ENCODE measurements at places on chromosomes 16 and 17.

GRCh38 chr16:4097826-4098240 is 18.4 kb downstream of the ADCY9 start:
- no peak for DNase-seq

- no peak for DNase-seq
Observed at GRCh38 chr17:82458885-82459424, 414 bp downstream of the NARF start.

DNA sequence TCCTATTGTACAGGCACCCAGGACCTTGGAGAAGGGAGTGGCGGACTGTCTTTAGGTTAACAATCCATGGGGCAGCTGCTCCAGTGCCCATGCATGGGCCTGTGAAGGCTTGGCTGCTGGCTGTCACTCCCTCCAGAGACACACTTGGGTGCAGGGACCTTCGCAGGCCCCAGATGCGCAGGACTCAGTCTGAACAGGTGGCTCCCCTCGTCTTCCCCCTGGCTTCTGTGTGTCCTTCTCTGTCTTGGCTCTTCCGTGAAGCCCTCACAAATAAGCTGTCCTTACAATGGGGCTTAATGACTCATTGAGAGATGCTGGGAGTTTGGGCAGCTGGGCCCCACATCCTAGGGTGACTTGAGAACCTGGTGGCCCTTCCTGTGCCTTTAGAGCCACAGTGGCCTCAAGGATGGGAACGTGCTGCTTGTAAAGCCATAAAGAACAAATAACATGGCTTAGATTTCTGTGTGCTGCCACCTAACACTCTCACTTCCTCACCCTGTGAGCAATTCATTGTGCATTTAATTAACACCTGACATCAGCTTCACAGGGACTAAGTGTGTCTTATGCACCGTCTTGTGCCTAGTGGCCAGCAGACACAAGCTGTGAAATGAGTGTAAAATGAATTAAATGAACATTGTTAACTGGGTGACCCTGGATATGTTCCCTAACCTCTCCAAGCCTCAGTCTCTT is 340.7 kb downstream of the SNX29 start:
- no peak for DNase-seq

DNA sequence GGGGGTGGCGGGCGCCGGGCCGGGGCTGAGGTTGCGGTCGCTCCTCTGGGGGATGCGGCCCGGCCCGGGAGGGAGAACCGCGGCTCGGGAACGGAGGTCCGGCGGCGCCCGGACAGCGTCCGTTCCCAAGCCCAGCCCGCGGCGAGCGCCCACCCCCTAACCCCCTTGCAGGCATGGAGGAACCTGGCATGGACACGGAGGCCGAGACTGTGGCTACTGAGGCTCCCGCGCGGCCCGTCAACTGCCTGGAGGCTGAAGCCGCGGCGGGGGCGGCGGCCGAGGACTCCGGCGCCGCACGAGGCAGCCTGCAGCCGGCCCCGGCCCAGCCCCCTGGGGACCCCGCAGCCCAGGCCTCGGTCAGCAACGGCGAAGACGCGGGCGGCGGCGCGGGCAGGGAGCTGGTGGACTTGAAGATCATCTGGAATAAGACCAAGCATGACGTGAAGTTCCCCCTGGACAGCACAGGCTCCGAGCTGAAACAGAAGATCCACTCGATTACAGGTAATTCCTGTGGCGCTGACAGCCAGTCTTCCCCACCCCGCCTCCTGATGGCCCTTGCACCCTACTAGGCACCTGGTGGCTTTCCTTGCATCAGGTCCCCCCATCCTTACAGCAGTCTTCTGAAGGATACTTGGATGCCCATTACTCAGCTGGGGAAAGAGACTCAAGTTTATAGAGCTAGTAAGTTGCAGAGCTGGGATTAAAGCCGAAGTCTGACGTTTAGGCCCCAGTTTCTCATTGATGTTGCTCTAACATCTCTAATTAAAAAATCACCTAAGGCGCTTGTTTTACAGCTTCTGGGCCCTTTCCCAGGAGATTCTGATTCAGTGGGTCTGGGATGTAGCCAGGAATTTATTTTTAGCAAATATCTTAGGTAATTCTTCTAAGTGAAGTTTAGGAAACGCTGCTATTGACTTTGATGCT is 514 bp downstream of the UBFD1 start:
- no peak for DNase-seq

- DNase-seq, result no peak
Observed at GRCh38 chr16:81937305-81938038, 73.8 kb downstream of the SDR42E1 start.

DNA sequence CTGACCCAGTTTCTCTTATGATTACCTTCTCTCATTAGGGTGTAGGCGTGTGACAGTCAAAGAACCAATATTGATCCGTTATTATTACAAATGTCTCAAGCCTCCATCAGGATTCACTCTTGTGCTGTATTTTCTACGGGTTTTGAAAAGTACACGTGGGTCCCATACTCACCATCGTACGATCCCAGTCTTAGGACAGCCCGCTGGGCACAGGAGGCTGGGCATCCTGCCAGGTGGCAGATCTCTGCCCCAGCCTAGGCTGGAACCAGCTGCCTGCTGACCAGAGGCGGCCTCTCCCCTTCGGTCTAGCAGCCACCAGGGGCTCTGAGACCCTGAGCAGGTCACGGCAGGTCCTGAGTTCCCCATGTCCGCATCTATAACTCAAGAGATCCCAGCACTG is 2.0 kb upstream of the METRNL start:
- DNase-seq, result no peak

DNA sequence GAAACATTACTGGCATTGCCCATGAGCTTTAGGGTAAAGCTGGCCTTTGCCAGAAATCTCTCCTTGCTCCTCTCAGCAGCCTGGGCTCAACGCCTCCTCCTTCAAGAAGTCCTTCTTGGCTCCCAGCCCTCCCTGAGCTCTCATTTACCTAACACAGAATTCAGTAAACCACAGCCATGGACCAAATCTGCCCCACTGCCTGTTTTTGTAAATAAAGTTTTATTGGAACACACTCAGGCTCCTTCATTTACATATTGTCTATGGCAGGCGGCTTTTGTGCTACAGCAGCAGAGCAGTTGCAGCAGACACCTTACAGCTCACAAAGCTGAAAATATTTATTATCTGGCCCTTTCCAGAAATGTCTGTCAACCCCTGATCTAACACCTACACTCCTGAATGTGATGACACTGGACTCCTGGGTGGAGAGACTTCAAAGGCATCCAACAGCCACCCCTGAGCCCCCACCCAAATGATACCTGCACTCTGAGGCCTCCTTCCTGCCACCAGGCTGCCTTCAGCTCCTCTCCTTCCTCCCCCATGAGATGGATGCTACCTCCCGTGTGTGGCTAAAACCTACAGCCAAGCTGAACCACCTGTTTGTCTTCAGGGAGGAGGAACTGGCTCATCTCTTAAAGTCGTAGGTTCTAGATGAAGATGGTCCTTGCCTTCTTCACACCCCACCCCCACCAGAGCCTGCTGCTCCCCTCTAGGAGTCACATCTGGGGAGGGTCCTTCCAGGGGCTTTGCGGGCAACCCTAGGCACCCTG is 41.6 kb downstream of the PIMREG start:
- DNase-seq, result no peak

- DNase-seq, result no peak
Observed at GRCh38 chr17:65123757-65124675, 13.2 kb upstream of the RGS9 start.

DNA sequence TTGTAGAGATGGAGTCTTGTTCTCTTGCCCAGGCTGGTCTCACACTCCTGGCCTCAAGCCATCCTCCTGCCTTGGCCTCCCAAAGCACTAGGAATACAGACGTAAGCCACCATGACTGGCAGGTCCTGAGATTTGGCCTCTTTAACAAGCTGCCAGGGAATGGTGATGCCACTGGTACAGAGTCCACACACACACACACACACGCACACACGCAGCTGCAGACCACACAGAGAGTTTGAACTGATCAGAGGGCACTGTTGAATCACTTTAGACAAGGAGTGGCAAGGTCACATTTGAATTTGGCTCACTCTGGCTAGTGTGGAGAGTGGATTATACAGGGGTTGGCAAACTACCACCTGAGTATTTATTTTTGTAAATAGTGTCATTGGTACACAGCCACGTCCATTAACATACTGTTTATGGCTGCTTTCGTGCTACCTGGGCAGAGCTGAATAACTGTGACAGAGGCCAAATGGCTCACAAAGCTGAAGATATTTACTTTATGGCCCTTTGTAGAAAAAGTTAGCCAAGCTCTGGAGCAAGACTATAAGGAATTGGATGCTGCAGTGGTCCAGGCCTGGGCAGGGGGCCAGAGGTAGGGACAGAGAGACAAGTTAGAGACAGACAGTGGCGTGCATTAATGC is 9.9 kb downstream of the ITPRIPL2 start:
- no peak for DNase-seq

DNA sequence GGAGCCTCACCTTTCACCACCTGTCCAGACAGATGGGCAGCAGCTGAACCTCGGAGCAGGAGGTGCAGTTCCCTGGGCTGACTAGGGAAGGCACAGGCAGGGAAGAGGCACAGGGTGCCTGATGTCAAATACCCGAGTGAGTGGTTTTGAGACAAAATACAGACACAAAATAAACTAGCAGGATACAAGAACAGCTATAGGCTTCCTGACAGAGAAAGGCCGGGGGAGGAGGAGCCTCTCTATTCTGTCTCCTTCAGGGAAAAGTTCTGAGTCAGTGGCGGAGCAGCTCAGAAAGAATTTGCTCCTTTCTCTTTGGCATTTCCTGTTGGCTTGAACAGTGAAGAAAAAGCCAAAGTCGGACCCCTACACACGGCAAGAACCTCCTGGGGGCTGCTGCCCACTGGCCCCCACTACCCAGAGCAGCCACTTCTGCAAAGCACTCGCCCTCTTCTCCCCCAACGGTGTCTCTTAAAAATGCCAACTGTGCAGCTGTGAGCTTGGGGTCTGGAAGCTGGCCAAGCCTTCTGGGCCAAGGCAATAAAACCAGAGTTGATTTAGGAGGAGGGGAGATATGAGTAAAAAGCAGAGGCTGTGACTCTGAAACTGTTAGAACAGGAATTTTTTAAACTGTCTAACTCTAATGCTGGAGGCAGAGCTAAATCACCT is 14.4 kb upstream of the FAAP100 start:
- DNase-seq, result no peak

GRCh38 chr16:25812215-25812614 is 120.5 kb downstream of the HS3ST4 start:
- DNase-seq, result no peak

DNA sequence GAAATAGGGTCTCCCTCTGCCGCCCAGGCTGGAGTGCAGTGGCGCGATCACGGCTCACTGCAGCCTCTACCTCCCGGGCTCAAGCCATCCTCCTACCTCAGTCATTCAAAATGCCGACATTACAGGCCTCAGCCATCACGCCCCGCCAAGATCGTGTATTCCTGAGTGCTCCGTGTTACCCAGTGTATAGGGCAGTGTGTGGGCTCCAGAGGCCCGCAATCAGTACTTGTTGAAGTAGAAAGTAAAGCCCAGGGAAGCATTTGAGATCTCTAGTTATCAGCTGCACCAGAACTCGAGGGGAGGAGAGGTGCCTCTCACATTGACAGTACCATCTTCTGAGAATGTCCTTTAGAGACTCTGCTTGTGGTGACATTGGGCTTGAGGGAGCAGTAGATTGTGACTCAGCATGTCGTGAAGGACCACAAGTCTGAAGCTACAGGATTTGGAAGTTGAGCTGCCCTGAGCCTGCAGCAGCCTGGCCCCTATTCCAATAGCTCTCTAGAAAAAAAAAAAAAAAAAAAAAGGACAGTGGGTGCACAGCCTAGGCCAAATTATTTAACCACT is 1.1 kb upstream of the PRPSAP1 start:
- DNase-seq, result no peak

- no peak for DNase-seq
Observed at GRCh38 chr17:77772461-77772897, 186.0 kb upstream of the TNRC6C start.

- DNase-seq, result no peak
Observed at GRCh38 chr17:34126965-34127364, 128.1 kb upstream of the CCL2 start.

GRCh38 chr16:66026211-66026610 is 340.3 kb upstream of the CDH5 start:
- DNase-seq, result no peak

DNA sequence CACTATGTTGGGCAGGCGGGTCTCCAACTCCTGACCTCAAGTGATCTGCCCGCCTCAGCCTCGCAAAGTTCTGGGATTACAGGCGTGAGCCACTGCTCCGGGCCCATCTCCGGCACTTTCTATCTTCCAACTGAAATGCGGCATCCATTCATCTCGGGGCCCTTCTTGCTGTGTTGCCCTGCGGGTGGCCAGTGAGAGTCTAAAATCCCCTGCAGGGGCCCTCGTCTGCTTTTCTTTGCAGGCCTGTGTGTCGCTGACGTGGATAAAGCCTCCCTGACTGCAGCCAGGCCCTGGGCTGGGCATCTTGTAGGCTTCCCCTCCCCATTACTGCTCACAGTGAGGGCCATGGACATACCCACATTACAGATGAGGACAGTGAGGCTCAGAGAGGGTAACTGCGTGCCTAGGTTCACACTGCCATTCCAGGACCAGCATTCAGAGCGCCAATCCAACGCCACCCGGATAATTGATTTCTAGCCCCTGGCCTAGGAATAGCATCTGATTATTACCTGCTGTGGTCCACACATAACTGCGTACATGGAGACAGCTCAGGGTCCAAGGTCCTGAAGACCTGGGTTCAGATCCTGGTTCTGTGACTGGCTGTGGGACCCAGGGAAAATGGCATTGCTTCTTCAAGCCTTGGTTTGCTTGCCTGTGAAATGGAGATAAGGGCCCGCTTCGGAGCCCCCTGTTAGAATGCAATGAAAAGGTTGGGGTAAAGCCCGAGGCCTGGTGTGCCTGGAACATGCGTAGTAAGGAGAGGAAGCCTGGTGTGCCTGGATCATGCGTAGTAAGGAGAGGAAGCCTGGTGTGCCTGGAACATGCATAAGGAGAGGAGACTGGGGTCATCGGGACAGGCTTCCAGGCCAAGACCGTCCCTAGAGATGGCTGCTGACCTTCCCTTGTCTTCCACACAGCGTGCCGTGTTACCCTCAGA is 25.0 kb downstream of the CRISPLD2 start:
- DNase-seq, result no peak

GRCh38 chr16:77297996-77298395 is 98.8 kb downstream of the SYCE1L start:
- no peak for DNase-seq

GRCh38 chr16:49745311-49745747 is 110.6 kb downstream of the ZNF423 start:
- DNase-seq, result no peak

DNA sequence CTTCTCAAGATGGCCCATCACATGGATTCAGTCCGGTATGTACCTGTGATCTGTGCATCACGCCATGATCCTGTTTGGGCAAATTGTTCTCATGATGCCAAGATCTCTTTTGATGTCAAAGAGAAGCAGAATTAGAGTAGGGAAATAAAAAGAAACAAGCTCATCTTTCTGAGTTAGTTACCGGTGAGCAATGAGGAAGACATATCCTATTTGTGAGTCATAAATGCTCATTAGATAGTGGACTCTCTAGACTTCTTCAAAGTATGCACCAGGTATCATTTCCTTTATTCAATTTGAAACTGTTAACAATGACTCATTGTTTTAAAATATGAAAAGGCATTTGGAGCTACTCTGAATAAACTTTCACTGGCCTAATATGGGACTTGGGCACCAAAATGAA is 8.0 kb upstream of the KRTAP4-12 start:
- DNase-seq, result no peak

GRCh38 chr16:50371936-50372595 is 3.3 kb upstream of the BRD7 start:
- DNase-seq, result no peak
